ENCODE measurements at places on chromosomes 4 and X.

GRCh38 chr4:124025428-124025827 lies 628.8 kb downstream of the SPRY1 start:
- no peak for DNase-seq

GRCh38 chr4:101119141-101119540 lies 228.2 kb downstream of the PPP3CA start:
- DNase-seq = no peak

GRCh38 chr4:94304365-94304971 lies 38.2 kb downstream of the HPGDS start:
- peak; percentile 33 for DNase-seq

DNA sequence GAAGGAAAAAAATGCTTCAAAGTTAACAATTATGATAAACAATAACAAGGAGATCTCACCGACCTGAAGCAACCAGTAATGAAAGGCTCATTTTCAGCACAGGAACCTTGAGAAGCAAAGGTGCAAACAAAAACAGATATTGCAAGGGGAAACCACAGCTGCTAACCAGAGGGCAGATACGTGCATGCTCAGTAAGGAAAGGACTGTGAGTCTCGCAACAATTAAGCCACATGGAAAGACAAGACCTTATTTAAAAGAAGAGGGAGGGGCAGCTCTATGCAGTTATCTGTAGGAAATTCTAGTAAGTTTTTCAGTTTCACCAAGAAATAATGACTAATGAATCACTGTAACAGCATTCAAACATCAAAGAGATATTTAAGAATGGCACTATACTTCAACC lies 19.3 kb downstream of the LRCH2 start:
- no peak for DNase-seq

DNA sequence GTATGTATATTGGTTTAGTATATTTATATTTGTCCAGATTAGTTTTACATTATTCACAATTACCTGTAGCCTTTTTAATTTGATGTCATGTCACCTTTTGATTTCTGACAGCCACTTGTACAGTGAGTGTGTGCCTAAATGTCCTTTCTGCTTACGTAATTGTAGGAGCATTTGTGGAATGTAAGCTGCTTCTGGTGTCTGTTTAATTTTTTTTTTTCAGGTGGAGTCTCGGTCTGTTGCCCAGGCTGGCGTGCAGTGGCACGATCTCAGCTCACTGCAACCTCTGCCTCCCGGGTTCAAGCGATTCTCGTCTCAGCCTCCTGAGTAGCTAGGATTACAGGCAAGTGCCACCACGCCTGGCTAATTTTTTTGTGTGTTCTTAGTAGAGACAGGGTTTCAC lies 91.2 kb upstream of the XAGE2 start:
- DNase-seq = no peak

- DNase-seq = no peak
Observed at GRCh38 chr4:22201256-22201655, 252.7 kb upstream of the KCNIP4 start.

GRCh38 chrX:140983730-140984129 lies 18.7 kb upstream of the SPANXB1 start:
- no peak for DNase-seq

DNA sequence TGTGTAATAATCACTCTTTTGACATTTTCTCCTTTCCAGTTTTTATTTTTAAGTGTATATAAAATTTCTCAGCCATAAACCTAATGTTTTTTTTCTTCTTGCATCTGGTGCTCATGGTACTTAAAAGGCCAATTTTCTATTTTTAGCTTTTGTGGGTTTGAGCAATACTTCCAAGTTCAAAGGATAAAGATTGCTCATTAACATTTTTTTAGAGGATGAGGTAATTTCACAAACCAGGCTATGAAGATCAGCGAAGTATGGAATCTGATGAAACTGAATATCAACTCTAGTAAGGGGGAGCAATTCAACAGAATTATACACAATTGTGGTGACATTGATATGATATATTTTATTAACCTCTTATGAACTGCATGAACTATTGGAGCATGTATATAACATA lies 25.8 kb upstream of the KLHL34 start:
- DNase-seq = no peak

DNA sequence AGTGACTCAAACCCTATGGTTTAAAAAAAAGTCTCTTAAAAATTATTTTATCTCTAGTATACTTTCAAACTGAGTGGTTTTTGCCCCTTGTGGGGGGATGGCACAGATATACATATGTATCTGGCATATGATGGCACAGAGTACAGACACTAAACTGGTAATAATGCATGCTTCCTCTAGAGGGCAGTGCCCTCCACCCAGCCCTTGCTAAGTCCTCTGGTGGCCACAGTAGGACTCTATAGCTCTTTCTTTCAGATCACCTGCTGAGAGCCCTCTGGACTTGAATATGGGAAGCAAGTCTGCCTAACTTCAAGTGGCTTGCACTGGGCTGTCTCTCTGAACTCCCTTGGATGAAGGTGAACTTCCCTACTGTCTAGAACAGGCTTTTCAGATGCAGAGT lies 66.3 kb downstream of the TSPAN7 start:
- DNase-seq = no peak

- DNase-seq = no peak
Observed at GRCh38 chrX:2841537-2841936, 12.8 kb downstream of the GYG2 start.

DNA sequence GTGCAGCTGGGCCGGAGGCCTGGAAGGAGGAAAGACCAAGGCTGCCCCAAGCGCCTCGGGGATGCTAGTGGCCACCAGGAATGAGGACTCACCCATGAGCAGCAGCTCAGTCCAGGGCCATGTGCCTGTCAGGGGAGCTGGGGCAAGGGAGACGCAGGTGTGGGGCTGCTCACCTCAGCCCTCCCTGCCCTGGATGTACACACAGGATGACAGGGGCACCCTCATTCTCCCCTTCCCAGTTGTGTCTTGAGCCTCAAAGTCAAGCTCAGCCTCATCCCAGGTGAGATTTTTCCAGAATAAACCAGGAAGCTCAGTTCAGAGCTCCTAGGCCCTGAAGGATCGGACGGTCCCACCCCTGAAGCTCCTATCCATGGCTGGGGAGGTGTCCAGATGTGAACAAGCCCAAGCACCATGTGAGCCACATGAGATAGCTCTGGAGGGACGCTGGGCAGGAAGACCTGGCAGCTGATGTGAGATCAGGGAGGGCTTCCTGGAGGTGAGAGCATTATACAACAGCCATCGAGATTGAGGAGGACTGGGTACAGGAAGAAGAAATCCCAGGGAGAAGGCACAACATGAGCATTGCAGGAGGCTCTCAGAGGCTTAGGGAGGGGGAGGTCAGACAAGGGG lies 23.0 kb downstream of the HTRA3 start:
- no peak for DNase-seq

GRCh38 chr4:7903791-7904516 lies 35.7 kb downstream of the AFAP1 start:
- no peak for DNase-seq

DNA sequence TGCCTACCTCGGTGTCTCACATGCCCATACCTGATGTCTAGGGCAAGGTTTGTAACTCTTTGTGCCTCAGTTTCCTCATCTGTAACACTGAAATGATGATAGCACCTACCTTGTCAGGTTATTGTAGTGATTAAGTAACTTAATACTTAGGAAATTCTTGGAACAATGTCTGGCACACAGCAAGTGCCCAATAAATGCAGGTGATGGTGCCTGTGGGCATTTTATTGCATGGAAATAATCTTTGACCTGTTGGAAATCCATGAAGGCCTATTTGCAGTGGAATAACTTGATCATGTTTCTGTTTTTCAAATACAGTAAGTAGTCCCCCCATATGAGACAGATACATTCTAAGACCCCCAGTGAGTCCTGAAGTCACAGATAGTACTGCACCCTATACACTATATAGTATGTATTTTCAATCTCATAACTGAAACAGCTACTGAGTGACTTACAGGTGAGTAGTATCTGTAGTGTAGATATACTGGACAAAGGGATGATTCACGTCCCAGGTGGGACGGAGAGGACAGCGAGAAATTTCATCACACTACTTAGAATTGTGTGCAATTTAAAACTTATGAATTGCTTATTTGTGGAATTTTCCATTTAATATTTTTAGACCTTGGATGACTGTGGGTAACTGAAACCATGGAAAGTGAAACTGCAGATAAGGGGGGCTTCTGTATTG lies 42.1 kb downstream of the AFF1 start:
- no peak for DNase-seq

- no peak for DNase-seq
Observed at GRCh38 chrX:150087612-150088011, 149.3 kb upstream of the EOLA2 start.

DNA sequence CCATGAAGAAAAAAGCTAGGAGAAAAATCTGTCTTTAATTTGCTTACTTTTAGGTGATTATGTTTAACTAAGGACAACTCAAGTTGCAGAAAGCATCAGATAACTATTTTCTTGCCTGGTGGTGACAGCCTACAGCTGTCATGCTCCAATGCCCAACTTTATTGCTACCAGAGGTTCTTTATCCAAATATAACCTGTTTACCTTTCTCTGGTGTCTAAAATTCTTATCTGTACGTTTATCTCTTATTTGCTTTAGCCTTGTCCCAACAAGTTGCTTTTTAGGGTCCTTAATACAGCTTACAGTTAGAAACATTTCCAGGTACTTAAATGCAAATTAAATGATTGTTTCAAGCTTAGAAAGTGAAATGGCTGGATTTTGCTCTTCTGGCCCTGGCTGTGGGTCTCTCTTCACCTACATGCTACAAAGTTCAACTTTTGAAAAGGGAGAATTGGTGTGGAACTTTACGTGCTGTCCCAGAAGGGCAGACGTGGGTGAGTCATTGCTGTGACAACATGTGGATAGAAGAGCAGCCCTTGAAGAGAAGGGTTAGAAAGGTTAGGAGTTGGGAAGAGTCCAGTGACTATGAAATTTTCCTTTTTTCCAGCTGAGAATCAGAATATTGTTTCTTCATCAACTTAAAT lies 60.7 kb downstream of the HPGD start:
- DNase-seq = no peak

DNA sequence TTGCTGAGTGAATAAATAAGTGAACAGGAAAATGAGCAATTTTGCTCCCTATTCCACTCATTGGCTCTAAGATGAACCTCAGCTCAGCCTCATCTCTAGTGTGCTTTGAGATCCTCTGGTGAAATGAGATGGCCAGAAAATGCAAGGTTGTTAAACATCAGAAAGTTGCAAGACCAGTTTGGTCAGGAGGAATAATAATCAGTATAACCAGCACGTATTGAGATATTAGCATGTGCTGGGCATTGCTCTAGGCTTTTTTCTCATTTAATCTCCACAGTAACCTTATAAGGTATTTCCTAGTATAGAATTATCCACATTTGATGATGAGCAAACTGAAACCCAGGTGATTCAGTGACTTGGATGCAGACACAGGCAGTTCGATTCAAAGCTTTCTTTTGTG lies 110.5 kb upstream of the PAK3 start:
- no peak for DNase-seq

DNA sequence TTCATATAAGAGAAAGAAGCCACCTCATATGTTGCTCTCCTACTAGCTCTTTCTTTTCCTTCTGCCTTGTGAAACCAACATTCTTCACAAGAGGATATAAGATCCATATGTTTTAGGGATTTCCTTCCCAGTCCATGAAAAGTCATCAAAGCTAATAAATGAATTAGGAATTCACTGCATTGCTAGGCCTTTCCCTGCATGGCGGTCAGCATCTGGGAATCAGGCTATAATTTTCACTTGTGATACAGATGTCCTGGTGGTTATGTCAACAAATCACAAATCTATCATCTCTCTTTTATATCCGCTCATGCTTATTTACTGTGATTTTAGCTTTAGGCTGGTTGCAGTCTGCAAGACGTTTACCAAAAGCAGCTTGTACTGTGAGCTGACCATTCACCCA lies 510.0 kb downstream of the NLGN4X start:
- DNase-seq = no peak

- DNase-seq = no peak
Observed at GRCh38 chr4:73692254-73692653, 48.1 kb upstream of the CXCL8 start.

DNA sequence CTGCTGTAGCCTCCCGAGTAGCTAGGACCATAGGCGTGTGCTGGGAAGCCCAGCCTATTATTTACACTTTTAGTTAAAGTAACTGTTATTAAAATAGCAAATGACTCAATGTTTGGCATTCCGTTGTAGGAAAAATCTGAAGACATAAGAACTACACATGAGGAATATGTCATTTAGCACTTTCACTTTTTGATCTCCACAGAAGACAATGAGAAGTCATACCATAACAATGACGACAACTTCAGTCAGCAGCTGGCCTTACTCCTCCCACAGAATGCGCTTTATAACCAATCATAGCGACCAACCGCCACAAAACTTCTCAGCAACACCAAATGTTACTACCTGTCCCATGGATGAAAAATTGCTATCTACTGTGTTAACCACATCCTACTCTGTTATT lies 6.7 kb downstream of the GPR34 start:
- DNase-seq = peak; percentile 4

DNA sequence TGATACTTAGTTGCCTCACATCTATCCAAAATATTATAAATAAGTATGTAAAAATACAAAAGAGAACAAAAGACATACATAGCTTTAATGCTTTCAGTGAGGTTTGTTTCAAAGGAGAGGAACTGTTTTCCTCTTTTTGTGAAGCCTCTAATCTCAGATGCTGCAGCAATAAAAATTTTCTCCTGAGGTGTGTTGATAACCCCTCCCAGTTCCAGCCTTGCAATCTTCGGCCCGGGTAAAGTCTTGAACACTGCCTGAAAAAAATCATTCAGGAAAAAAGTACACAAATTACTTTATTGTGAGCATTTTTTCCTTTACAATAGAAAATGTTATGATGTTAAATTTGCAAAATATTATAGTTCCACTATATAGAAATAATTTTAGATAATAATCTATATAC lies 8.8 kb downstream of the BBS7 start:
- no peak for DNase-seq

- DNase-seq = no peak
Observed at GRCh38 chr4:37392521-37393255, 148.1 kb downstream of the NWD2 start.

GRCh38 chr4:96675416-96675815 lies 835.5 kb downstream of the PDHA2 start:
- DNase-seq = no peak

GRCh38 chr4:165518024-165518616 lies 139.3 kb downstream of the CPE start:
- no peak for DNase-seq

- no peak for DNase-seq
Observed at GRCh38 chr4:174919886-174920423, 1.8 kb downstream of the ADAM29 start.

GRCh38 chr4:42720533-42720932 lies 63.6 kb upstream of the ATP8A1 start:
- DNase-seq = no peak

GRCh38 chrX:149512225-149512885 lies 7.2 kb upstream of the IDS start:
- peak; percentile 69 for DNase-seq
